NCI-H526 treated with DMSO at 0.1 percent for 48 hours (cell line): ENCODE measurements at places on chromosomes 11 and 22.

GRCh38 chr22:19387038-19387437 lies 44.5 kb downstream of the HIRA start:
- no peak for DNase-seq

- no peak for DNase-seq
Observed at GRCh38 chr11:5196067-5196466, 4.4 kb downstream of the OR51V1 start.

GRCh38 chr11:134560566-134561330 lies 148.7 kb upstream of the B3GAT1 start:
- peak; percentile 85 for DNase-seq

- DNase-seq, result no peak
Observed at GRCh38 chr11:56345739-56346138, at the start of gene OR8K1. Gene OR8K1, plus strand, starts transcription at chr11:56346039. Its CDS starts 0 bp downstream, at chr11:56346039.

- peak; percentile 37 for DNase-seq
Observed at GRCh38 chr22:32475468-32476010, 928 bp downstream of the FBXO7 start.

- peak; percentile 81 for DNase-seq
Observed at GRCh38 chr11:8963569-8964323, 496 bp downstream of the TMEM9B start.

DNA sequence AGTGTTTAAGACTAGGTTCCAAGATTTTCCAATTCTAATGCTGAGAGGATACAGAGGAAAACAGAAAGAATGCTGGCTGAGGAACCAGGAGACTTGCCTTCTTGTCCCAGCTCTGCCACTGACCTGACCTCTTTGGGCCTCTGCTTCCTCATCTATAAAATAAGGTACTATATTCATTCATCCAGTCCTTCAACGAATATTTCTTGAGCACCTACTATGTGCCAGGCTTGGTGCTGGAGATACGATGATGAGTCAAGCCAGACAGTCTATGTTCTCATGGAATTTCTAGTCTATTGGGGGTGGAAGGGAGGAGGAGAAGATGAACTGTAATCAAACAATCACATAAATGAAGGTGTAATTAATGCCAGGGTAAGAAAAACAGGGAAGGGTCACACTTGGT lies 27.8 kb upstream of the UPB1 start:
- DNase-seq, result no peak

DNA sequence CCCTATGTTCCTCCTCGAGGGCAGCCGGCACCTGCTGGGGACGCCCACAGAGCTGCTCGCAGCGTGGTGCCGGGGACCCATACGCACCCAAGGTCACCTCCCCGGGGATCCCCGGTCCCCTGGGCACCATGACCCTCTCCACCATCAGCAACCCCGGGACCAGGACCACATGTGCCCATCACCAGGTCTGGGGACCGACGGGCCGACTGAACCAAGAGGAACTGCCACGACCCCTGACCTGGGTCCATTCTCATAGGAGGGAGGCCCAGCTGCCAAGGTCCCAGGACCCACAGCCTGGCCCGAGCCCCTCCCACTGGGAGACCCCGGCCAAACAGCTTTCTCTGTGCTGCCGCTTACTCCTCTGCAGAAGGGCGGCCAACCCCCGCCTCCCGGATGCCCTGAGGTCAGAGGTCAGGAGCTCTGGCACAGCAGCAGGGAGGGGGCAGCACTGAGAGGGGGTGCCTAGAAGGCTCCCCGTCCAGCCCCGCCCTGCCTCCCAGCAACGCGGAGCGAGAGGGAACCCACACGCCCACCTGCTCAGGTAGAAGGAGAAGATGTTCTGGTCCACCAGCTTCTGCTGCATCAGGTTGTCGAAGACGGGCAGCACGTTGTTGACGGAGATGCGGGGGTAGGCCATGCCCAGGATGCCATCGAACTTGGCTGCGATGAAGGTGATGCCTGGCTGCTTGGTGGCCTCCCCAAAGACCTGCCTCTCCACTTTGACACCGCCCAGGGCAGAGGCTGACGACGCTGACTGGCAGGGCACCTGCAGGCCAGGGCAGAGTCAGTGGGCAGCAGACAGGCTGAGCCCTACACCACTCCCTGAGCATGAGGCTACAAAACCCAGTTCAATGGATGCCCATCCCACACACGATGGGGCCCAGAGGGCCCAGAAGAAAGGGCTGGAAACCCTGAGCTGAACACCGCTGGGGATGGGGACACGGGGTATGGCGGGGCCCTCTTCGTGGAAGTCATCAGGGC lies 6.6 kb downstream of the CTSD start:
- DNase-seq, result no peak

GRCh38 chr11:120842195-120842594 lies 181.7 kb upstream of the TBCEL start:
- no peak for DNase-seq

DNA sequence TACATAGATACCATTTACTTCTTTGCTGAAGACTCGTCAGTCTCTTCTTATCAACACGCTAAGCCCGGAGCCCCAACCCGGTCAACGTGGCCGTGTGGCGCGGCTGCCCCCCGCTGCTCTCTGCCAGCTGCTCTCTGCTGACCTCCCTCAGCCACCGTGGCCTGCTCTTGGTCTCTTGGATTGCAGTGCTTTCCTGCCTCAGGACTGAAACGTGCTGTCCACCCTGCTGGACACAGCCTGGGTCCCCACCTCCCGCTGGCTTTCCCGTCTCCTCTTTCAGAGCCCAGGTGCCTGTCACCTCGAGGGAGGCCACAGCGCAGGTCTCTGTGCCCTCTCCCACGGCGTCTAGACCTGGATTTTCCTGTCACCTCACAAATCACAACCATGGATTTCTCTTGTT lies 388.1 kb upstream of the B3GAT1 start:
- no peak for DNase-seq

GRCh38 chr22:25083807-25084200 lies 115.9 kb upstream of the CRYBB3 start:
- DNase-seq, result no peak

GRCh38 chr11:102269927-102270326 lies 47.4 kb upstream of the BIRC3 start:
- no peak for DNase-seq

- no peak for DNase-seq
Observed at GRCh38 chr11:131495423-131495822, 125.0 kb downstream of the NTM start.

GRCh38 chr11:64239662-64240434 lies 1.0 kb upstream of the FKBP2 start:
- no peak for DNase-seq

DNA sequence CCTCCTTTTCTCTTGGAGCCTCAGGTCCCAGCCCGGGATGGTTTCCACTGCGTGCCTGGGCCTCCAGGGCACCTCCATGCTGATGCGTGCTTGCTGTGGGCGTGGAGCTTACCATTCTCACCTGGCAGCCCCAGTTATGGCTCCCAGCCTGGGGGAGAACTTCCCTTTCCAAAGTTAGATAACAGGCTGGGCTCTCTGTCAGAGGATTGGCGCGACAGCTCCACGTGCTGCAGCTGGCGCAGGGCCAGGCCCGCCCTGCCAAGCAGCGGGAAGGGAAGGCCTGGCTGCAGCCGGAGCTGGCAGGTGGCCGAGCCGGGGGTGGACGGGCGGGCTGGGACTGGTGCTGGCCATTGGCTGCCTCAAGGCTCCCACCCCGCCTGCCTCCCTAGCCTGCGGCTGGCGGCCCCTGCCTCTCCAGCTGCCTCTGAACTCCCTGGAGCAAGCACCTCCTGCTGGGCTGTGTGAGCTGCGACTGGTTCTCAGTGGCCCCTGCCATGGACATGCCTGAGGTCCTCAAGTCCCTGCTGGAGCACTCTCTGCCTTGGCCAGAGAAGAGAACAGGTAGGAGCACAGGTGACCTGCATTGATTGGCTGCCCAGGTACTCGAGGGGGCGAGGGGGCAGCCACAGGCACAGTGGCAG lies 14.6 kb upstream of the TEF start:
- DNase-seq, result peak; percentile 31

- no peak for DNase-seq
Observed at GRCh38 chr11:124934862-124935547, 842 bp downstream of the HEPACAM start.

- no peak for DNase-seq
Observed at GRCh38 chr11:75911459-75911858, 96.4 kb downstream of the UVRAG start.

- DNase-seq, result peak; percentile 48
Observed at GRCh38 chr11:128733440-128734102, 39.7 kb downstream of the FLI1 start.

DNA sequence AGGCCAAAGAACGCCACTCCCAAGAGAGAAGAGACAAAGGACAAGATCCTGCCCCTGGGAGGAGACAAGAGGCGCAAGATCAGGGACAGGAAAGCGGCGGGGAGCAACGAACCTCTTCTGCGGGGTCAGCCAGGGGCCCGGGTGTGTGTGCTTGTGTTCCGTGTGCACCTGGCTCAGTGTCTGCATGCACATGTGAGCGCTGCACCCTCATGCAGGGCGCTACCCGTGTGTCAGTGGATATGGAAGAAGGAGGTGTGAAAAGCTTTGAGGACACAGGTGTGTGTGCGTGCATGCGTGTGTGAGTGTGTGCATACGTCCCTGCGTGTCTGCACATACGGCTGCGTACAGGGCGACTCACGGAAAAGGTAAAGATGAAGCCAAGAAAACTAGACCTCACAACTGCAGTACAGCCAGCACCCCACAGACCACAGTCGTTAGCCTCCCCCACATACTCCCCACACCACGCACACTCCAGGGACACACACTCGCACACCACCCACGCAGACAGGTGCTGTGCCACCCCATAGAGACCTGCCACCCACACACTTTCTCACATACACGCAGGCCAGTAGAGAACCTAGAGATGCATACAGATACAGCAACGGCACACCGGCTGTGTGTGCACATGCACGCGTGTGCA lies 11.0 kb upstream of the IGSF9B start:
- no peak for DNase-seq

- DNase-seq, result no peak
Observed at GRCh38 chr11:57390535-57390934, at the start of gene PRG2. Gene PRG2, minus strand, starts transcription at chr11:57390650. Its CDS starts 706 bp downstream, at chr11:57389944.

DNA sequence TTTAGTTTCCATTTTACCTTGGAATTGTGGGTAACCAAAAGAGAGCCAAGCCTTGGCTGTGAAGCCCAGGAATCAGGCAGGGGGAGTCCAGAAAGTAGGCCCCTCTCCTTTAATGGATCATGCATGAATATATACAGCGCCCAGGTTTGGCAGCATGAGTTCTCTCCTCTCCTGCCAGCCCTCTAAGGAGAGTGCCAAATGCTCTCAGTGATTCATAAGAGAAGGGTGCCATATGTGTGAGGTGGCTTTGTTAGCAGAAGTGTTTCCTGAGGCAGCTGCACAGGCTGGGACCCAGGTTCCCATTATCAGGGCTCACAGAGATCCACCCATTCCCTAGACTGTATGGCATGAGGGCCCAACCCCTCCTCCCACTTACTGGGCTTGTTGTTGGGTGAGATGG lies 52.3 kb upstream of the SCUBE2 start:
- no peak for DNase-seq

DNA sequence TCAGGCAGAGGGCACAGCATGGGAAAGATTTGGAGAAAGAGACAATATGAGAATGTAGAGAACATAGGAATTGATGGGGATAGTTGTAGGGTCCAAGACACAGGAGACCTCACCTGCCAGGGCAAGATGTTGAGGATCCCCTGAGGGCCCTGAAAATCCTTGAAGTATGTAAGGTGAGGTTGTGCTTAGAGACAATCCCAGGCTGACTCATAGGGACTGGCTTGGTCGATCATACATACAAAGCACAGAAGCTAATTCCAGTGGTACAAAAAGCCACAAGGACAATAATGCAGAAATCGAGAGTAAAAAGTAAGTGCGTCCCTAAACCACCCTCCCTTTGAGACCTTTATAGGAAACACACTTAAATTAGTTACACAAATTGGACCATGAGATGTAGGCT lies 468.2 kb downstream of the MIAT start:
- DNase-seq, result no peak

GRCh38 chr11:12922980-12923507 lies 86.1 kb upstream of the RASSF10 start:
- no peak for DNase-seq

- no peak for DNase-seq
Observed at GRCh38 chr11:47797633-47798032, 30.5 kb upstream of the FNBP4 start.

DNA sequence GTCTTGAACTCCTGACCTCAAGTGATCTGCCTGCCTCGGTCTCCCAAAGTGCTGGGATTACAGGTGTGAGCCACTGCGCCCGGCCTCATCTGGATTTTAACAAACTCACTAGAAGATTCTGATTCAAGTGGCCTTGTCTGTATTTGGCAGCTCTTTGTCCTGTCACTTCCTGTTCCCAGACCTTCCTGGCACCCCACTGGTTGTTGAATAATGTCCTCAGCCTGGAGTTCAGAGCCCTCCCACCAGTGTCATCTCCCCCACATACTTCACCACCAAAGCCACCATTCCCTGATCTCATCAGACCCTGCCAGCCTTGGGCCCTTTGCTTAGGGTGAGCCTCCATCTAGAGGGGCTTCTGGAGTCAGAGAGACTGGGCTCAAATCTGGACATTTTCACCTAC lies 3.3 kb downstream of the PELI3 start:
- no peak for DNase-seq

- no peak for DNase-seq
Observed at GRCh38 chr11:120932305-120932915, 91.5 kb upstream of the TBCEL start.

GRCh38 chr11:84130646-84131427 lies 844.7 kb upstream of the CCDC90B start:
- no peak for DNase-seq

GRCh38 chr22:24803064-24803542 lies 2.9 kb upstream of the SGSM1 start:
- no peak for DNase-seq

DNA sequence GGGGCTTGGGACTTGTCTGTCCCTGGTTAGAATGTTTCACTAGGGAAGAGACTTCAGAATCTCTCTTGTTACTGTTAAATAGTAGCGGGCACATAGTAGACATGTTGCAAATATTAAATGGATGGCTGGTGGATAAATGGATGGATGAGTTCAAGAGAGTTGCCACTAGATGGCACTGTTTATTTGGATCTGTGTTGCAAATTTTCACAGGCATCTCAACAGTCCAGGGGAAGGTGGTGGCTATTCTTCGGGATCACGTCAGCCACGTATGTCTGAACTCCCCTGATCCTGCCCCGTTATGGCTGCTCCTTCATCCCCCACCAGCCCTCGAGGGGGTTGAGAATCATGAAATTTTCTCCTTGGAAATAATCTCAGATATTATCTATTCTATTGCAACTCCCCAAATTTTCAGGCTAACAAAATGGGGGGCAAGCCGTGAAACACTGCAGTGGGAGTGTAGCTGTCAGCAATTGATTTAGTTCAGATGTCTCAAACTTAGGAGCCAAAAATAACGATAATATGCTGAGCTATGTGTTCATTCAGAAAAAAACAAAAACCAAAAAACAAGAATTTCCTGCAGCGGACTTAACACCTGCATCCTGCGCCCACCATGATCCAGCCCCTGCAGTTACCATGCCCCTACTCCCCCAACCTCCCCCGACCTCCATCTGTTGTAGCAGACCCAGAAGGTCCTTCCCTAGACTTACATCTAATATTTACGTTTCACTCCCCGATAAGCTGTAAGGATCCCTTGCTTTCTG lies 29.1 kb upstream of the BIRC3 start:
- DNase-seq, result peak; percentile 94

DNA sequence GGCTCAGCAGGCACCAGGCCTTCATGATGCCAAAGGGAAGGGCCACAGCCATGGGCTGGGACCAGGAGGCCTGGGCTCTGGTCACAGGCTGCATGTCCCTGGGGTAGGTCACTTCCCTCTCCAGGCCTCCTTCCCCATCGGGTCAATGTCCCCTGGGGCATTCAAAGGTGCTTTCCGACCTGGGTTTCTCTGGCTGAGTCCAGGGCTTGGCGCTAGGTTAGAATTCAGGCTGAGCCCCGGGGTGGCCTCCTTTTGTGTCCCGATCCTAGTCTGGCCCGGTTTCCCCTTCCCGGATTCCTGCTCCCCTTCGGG lies 12.2 kb downstream of the MAFF start:
- DNase-seq, result no peak

- DNase-seq, result peak; percentile 71
Observed at GRCh38 chr11:110951037-110951949, 239.1 kb upstream of the ARHGAP20 start.
